ENCODE measurements at places on chromosomes 6 and 20.

DNA sequence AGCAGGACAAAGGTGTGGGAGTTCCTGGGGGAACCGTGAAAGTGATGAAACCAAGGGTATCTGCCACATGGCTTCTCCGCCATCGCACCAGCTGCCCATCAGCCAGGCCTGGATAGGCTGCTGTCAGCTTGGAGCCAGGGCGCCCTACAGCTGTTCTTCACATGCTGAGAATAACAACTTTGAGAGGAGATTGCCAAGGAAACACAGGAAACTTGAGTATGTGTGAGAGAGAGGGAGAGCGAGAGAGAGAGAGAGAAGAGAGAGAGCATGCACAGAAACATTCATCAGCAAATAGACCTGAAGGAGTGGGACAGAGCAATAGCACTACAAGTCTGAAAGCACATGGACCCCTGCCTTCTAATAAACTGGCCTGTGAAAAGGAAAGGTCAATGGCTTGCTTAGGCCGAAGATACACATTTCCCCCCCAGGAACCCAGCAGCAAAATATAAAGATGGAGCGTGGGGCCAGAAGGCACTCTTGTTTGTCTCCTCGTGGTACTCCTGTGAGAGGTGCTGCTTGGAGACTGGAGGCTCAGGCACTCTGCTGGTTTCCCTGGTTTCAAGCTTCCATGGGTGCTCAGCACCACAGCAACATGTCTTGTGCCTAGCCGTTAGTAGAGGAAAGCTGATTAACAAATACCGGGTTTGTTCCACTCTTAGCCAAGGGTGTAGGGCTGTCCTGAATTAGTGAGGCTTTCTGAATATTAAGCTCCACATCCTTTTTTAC, 53.0 kb downstream of the SNAP25 start:
- H3K27ac ChIP-seq: no peak overlapping the region
- H3K36me3 ChIP-seq: no peaks in the 10 kb centered on the region
- no peak overlapping the region for H3K4me3 ChIP-seq
- H3K27me3 ChIP-seq: no peaks in the 10 kb centered on the region
- DNase-seq: no peak
- H3K4me1 ChIP-seq: no peaks in the 10 kb centered on the region

DNA sequence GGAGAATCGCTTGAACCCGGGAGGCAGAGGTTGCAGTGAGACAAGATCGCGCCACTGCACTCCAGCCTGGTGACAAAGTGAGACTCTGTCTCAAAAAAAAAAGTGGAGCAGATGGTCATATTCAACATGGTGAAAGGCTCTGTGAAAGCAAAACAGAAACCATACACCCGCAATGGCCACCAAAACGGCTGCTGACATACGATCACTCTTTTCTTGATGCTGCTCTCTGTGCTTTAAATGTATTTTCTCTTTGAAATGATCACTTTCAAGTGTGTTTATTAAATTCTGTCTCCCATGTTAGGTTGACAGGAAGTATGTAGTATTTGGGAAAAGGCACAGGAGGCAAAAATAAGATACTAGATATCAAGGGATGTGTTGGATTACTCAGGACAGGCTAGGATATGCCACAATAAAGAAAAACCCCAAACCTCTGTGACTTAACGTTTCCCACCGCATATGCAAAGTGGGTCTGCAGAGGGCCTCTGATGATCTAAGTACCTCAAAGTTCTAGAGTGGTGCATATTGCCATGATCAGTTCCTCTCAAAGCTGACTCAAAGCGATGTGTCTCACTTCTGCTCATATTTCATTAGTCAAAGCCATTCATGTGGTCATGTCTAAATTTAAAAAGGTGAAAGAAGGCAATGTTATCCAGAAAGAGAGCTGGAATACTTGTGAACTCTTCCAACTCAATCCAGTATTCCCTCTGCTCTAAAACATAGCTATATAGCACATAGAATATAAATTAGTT, 155.1 kb upstream of the SOX4 start:
- no peaks in the 10 kb centered on the region for H3K36me3 ChIP-seq
- H3K27me3 ChIP-seq: peaks cover 44% of the 10 kb centered on the region
- peak overlapping the region; percentile 73 for H3K4me3 ChIP-seq
- no peak for DNase-seq
- H3K27ac ChIP-seq: peak overlapping the region; percentile 97

DNA sequence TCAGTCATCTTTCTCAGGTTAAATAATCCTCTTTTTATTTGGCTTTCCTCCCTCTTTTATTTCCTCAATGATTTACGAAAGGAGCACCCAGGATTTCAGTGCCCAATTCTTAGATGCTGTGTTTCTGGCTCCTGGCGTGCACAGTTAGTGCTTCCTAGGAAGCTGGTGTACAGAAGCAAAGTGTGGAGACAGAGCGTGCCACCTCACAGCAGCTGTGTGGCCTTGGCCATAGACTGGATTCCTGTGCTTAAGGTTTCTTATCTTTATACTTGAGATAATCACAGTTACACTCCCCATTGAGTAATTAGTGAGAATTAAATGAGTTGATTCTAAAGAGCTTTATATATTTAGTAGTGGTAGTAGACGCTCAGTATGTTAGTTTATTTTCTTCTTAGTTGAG, 39.7 kb upstream of the GJA1 start:
- no peaks in the 10 kb centered on the region for H3K4me1 ChIP-seq
- H3K36me3 ChIP-seq: no peaks in the 10 kb centered on the region
- H3K27ac ChIP-seq: no peak overlapping the region
- no peak for DNase-seq
- no peaks in the 10 kb centered on the region for H3K27me3 ChIP-seq

DNA sequence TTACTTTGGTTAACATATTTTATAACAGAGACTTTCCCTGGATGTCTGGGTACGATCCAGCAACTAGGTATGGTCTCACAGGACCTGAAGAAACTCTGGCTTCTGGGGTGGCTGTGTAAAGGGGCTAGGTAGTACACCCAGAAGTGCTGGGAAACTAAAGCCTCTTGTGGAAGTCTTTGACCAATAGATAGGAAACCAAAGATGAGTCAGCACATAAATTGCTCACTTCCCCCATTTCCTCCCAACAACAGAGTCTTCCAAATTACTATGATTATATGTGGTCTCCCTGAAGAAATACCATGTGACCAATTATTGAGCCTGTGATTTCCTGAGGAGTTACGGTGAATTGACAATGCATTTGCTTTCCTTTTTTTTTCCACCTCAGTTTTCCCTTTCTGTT, 26.8 kb upstream of the TBX18 start:
- no peak overlapping the region for H3K4me3 ChIP-seq
- no peak for DNase-seq
- no peaks in the 10 kb centered on the region for H3K36me3 ChIP-seq
- no peak overlapping the region for H3K27ac ChIP-seq
- H3K27me3 ChIP-seq: no peaks in the 10 kb centered on the region
- no peaks in the 10 kb centered on the region for H3K4me1 ChIP-seq

DNA sequence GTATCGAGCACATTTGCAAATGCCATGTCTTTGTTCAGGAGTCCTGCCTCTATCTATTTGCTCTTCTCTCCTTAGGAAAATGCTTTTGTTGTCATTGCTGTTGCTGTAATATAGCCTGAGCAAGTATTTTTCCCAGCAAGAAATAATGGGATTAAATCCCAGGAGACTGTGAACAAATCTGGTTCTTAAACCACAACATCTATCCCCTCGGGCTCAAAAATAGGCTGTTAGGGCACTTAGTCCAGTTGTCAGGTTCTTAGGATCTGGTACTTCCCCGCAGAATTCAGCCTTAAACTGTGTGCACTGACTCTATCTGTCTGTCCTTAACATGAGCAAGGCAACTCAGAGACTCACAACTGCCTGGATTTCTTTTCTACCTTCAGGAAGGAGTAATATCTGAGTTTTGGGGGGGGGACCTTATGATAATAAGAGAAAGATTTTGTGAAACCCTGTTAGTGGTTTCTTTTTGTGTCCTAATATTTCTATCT, 437.5 kb downstream of the HTR1B start:
- H3K4me3 ChIP-seq: no peak overlapping the region
- H3K4me1 ChIP-seq: no peaks in the 10 kb centered on the region
- no peaks in the 10 kb centered on the region for H3K27me3 ChIP-seq
- no peak overlapping the region for H3K27ac ChIP-seq

DNA sequence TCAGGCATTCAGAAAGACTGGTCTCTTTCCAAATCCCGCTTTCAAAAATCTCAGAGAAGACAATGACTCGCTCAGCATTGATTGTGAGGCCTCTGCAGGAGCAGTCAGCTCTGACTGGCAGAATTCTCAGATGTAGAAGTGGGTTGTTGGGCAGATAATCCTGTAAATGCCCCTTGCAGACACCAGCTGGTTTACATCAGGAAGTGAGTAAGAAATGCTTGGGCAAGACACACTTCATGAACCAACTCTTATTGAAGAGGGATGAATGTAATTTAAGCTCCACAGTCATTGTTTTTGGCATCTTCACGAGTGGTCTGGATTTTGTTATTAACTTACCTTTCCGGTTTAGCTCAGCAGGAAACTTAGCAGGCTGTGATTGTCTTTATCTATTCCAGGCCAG, 166.6 kb downstream of the PLCB4 start:
- no peaks in the 10 kb centered on the region for H3K27me3 ChIP-seq
- DNase-seq: no peak
- H3K4me1 ChIP-seq: no peaks in the 10 kb centered on the region
- no peak overlapping the region for H3K4me3 ChIP-seq

DNA sequence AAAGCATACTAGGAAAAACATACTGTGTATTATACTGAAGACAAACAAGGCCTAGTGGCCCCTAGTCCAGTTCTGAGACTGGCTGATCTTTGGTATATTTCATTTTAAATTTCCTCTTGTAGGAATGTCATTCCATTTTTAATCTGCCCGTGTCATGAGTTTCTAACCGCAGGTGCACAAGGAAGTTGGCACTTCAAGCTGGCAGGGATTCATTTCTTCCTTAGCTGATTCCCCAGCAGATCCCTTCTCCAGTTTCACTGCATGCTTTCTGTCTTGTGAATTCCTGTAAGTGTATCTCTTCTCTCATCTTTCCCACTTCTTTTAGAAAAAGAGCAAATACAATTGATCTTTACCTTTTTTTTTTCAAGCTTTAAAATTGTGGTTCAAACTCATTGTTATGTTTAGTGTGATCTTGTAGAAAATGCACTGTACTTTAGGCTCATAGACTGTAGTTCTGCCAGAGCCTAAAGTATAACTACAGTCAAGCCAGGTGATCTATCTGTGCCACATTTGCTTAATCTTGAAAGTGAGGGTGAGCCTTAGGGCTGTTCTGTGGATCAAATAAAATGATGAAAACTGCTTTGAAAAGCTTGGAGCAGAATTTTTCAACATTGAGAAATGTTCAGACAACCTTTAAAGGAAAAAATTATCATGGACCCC, 37.0 kb downstream of the RNF217 start:
- no peak overlapping the region for H3K27ac ChIP-seq
- H3K4me1 ChIP-seq: no peaks in the 10 kb centered on the region
- H3K27me3 ChIP-seq: no peaks in the 10 kb centered on the region
- H3K36me3 ChIP-seq: no peaks in the 10 kb centered on the region
- no peak for DNase-seq

GRCh38 chr6:2140438-2141128, 104.8 kb downstream of the GMDS start:
- DNase-seq: no peak
- H3K4me1 ChIP-seq: peaks cover 25% of the 10 kb centered on the region
- H3K36me3 ChIP-seq: no peaks in the 10 kb centered on the region
- no peak overlapping the region for H3K27ac ChIP-seq

DNA sequence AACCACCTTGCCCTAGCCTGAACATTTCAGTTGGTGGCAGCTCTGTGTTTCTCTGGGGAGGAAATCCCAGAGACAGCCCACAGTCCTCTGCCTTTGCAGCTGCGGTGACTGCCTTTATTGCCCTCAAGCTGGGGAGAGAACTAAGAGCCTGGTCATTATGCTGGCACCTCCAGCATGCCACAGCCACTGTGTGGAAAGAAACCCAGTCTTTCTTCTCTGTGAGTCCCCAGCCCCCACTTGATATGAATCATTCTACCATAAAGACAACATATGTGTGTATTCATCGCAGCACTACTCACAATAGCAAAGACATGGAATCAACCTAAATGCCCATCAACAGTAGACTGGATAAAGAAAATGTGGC, 82.3 kb upstream of the RNF217 start:
- peaks cover 13% of the 10 kb centered on the region for H3K27me3 ChIP-seq
- H3K4me3 ChIP-seq: no peak overlapping the region
- H3K27ac ChIP-seq: no peak overlapping the region
- no peaks in the 10 kb centered on the region for H3K36me3 ChIP-seq

- no peak overlapping the region for H3K4me3 ChIP-seq
- H3K27me3 ChIP-seq: peaks cover 10% of the 10 kb centered on the region
- no peaks in the 10 kb centered on the region for H3K4me1 ChIP-seq
Measured at GRCh38 chr20:23782366-23782983, 31.7 kb upstream of the CST1 start.

DNA sequence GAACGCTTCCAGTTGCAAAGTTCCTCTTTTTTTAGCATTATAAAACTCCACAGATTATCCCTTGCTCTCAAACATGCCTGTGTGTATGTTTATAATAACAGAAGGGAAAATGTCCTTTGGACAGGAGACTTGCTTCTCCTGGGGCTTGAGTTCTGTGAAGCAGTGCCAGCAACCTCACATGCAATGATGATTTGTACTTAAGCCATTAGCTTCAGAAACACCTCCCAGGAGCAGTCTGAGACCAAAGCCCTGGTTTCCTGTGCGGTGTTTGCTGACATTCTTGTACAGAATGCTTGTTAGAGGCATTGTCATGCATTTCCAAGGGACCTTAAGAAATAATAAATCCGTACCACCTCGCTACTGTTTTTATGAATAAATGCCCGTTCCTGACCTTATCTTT, 752.8 kb downstream of the CBLN4 start:
- H3K27ac ChIP-seq: no peak overlapping the region
- H3K36me3 ChIP-seq: no peaks in the 10 kb centered on the region
- H3K4me3 ChIP-seq: no peak overlapping the region
- DNase-seq: no peak

DNA sequence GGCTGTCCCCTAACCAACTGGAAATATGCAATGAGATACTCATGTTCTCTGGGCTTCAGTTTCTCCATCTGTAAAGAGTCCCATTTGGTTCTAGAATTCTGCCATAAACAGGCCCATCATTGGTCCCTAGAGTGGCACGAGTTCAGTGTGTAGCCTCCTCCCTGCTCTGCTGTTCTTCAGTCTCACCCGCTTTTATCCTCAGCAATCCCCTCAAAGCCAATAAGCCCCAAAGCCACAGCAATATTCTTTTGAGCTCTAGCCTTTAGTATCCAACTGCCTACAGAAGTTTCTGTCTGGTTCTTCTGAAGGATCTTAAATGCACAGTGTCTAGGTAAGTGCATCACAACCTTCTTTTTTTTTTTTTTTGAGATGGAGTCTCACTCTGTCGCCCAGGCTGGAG, 9.8 kb upstream of the MRPS18A start:
- no peak overlapping the region for H3K4me3 ChIP-seq
- H3K4me1 ChIP-seq: no peaks in the 10 kb centered on the region
- no peak overlapping the region for H3K27ac ChIP-seq
- H3K27me3 ChIP-seq: peaks cover 20% of the 10 kb centered on the region
